Stimulated activated CD8-positive, alpha-beta memory T cell treated with anti-CD3 and anti-CD28 coated beads, Interleukin-4, amount 100 ng/mL, for 48 hours (primary cell): ENCODE measurements at places on chromosomes 6 and 20.

- DNase-seq, result no peak
Measured at GRCh38 chr6:4603291-4603690, 172.9 kb upstream of the CDYL start.

- DNase-seq, result no peak
Measured at GRCh38 chr20:57968120-57968519, 258.3 kb upstream of the PMEPA1 start.

DNA sequence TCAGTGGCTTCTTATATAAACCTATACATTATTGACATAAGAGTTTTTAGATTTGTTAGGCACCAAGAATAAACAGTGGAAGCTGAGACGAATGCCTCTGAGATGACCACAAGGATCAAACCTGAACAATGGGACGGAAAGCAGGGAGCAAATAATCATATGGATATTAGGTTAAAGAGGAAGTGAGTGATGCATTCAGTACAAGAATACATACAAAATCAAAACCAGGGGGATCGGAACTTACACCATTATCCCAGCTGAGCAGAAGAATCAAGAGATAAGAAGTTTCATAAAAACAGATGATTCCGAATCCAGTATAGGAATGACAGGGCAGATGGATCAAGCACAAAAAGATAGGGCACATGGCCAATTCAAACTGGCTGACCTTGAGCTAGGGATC, 21.9 kb upstream of the CNKSR3 start:
- DNase-seq, result no peak

DNA sequence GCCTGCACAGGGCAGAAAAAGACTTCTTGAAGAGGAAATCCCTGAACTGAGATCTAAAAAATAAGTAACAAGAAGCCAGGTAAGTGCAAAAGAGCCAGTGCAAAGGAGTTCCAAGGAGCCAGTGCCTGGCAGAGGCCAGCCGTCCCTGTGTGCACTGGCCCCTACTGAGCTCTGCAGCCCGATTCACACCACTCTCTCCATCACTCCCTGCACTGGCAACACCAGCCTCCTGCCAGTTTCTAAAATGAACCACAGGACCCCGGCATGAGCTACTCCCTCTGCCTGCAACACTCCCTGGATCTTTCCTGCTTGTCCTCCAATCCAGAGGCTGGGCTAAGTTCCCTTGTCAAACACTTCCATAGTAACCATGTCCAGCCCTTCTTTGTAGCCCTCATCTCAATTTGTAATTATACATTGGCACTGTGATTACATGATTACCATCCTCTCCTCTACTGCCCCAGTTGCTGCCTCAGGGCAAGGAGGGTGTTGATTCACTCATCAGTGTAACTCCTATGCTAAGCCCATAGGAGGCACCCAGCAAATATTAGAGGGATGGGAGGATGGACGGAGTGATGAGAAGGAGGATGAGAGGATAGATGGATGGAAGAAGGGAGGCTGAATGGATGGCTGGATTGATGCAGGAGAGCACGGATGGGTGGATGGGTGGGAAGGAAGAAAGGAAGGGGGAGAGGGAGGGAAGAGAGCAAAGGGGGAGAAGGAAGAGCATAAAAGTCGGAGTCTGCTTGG, 49.3 kb downstream of the SIRPA start:
- no peak for DNase-seq

DNA sequence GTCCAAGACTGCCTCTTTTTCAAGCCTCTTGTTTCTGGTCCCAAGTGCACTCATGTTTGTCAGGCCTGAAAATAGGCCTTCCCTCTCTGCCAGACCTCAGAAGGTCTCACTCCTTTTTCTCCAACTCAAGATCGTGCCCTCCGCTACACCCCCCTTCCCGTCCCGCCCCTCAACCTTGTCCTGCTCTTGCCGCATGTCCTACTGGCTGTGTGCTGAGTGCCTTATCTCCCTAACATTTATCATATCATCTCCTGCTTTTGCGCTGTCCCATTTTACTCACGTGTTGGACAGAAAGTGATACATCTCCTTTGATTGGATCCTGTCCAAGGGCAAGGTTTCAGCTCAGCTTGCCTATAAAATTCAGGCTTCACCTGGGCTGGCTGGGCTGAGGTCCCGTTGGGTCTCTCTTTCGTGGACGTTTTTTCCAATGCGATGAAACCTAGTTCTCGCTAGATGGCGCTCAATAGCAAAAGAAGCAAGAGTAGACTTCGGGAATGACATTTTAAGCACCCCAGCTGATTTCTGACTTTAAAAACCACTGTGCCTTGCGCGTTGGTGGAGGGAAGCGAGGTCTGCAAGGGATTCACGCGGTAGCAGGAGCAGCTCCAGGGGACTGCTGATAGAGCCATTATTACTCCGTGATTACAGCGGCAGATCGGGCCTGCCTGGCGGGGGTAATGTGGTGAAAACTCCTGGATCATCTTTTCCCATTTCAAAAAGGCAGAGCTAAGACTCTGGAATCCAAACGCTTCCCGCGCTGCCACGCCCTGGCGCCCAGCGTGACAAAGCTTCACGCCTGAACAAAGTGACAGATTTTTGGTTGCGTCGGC, 137.6 kb downstream of the IMPG1 start:
- peak; percentile 37 for DNase-seq
